ENCODE measurements at places on chromosomes 7 and 10.
A peak's percentile ranks its signal among the peaks of the same experiment; 100 is the strongest.

DNA sequence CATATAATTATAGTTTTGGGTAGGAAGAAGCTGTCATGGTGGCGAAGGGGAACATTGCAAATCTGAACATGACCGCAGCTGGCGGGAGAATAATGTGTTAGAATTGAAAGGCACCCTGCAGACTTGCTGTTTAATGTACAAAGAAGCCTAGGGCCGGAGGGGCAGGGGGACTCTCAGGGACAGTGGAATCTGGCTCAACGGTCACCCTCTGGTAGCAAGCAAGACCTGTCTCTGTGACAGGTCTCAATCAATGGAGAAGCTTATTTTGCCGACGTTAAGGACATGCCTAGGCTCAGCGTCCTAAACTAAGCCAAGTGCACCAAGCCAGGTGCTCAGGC, 177.3 kb downstream of the NSUN6 start:
- DNase-seq = peak; percentile 65

GRCh38 chr10:19518632-19519031, 297.6 kb upstream of the PLXDC2 start:
- no peak for DNase-seq

- peak; percentile 31 for DNase-seq
Observed at GRCh38 chr7:139972029-139972428, 90.7 kb downstream of the PARP12 start.

- no peak for DNase-seq
Observed at GRCh38 chr7:75621124-75621523, 117.6 kb downstream of the HIP1 start.

DNA sequence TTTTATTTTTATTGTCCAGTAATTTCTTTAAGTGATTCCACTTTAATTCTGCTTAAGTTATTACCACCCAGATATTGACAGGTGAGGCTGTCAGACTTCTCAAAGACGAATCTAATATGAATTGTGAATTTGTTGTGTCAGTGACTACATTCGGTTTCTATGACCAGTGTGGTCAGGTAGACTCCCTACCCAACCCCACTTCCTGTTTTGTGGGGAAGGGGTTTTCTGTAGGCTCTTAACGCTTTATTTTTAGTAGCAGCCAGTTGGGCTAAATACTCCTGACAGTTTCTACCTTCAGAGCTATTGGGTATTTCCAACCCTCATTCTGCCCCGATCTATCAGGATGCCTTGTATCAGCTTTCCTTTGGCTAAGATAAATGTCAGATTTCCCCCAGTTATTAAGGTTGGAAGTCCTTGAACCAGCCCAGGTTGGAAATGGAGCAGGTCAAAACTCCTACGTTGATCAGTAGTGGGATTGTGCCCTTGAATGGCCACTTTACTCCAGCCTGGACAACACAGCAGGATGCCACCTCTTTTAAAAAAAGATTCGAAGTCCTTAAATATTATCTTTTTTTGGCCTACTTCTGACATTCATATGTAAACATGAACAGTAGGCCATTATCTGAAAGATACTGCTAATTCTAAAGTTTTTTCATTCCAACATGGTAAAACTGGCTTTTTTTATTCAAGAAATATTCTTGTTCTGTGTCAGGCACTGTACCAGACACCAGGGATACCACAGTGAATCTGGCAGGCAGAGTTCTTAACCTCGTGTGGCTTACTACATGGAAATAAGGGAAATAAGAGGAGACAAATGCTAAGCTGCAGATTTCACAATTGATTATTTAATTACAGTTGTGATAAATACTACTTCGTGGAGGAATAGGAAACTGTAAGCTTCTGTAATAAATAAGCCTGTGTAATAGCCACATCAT, 133.3 kb upstream of the SAMD8 start:
- no peak for DNase-seq

DNA sequence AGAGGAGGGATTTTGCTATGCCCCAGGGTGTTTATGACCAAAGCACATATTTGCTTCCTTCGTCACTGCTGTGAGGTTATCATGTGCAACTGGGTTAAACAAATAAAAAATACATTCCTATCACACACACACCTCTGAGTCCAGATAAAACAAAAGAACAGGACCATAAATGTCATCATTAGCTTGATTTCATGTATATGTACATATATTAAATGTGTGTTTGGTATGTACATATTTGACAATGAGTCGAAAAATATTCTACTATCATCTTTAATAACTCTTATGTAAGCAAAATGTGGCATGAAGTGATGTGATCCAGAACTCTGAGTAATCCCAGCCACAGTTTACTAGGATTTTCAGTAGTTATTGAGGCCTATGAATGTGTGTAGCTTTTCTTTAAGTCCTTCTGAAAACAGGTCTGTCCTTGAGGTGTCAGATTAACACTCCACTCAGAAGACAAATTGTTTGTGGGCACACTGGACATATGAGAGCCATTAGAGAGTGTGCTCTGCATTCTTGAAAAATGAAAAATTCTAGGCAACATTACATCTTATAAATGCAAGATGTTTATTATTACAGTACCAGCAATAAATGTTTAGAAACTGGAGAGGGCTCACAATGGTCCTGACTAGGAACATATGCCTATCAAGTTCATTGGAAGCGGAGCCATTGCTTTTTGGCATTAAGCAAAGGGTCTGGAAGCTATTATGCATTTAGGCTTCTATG, 335.1 kb upstream of the SEMA3A start:
- no peak for DNase-seq

DNA sequence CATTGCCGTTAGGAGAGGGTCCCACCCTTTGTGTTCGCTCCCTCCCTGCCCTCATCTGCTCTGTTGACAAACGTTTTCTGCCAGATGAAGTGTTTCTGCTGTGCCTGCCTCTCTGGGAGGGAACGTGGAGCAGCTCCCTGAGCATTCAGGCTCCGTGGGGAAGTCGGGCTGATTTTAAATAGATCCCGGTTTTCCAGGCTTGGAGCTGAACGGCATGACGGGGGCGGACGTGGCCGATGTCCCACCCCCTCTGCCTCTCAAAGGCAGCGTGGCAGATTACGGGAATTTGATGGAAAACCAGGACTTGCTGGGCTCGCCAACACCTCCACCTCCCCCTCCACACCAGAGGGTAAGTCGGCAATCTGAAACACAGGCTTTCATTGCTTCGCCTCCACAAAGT, 101.9 kb upstream of the NPS start:
- DNase-seq = no peak

- DNase-seq = no peak
Observed at GRCh38 chr10:88890681-88891381, 10.8 kb downstream of the STAMBPL1 start.

DNA sequence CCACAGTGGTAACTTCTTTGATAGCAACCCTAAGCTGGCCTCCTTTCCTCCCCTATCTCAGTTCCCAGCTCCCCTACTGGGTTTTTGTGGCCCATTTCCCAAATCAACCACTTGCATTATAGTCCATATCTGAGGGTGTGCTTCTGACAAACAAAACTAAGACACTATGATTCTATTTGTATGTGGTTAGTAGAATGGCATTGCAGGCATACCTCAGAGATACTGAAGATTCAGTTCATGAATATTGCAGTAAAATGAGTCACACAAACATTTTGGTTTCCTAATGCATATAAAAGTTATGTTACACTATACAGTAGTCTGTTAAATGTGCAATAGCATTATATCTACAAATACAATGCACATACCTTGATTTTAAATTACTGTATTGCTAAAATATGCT, 15.4 kb upstream of the TMEM243 start:
- DNase-seq = no peak

DNA sequence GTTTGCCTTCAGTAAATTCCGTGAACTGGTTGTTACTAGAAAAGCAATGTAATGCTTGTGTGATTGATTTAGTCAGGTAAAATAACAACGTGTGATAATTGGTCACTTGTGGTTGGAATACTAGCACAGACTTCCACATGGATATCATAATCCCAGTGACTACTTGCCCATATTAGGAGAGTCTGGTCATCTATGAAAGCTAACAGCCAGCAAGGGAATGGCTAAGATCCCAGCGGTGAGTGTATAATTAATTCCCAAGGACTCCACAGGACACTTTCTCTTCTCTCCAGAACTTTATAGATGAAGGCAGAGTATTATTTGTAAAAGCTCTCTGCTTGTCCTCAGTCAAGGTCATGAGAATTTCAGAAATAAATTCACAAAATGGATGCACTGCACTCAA, 662.6 kb upstream of the TEX47 start:
- no peak for DNase-seq

GRCh38 chr10:514137-514671, 175.3 kb downstream of the DIP2C start:
- peak; percentile 88 for DNase-seq

DNA sequence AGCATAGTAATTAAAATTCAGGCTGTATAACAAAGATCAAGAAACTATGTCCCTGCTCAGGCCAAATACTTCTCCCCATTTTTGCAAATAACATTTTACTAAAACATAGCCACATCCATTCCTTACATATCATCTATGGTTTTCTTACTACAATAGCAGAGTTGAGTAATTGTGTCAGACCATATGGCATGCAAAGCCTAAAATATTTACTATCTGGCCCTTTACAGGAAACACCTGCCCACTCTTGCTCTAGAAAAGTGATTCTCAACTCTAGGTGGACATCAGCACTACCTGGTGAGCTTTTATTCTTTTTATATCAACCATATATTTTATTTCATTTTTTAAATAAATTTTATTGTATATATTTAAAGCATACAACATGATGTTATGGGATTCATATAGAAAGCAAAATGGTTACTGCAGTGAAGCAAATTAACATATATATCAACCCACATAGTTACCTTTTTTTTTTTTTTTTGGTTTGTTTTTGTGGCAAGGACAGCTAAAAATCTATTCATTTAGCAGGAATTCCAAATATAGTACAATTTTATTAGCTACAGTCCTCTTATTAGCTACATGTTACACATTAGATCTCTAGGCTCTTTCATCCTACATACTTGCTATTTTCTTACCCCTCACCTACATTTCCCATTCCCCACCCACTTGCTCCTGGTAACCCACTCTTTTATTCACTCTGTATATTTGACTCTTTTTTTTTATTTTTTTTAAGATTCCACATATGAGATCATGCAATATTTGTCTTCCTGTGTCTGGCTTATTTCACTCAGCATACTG, 19.6 kb downstream of the ABI1 start:
- DNase-seq = no peak

DNA sequence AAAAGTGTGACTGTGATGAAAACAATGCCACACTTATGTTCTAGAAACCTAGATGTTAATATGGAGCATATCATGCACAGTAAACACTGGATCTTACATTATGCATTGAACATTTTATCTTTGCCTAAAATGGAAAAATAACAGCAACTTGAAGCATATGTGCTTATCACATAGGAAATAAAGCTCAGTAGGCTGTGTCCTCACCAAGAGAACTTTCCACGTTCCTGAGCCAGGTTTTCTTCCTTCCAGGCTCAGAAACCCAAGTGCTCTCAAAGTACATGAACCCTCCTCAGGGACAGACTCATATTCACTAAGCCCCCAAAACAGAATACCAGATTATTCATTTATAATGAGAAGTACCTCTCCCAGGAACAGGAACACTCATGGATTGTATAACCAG, 79.4 kb upstream of the PRKAR2B start:
- no peak for DNase-seq

- DNase-seq = no peak
Observed at GRCh38 chr10:110214371-110214826, 7.0 kb downstream of the MXI1 start.

GRCh38 chr10:88291289-88292184, 291.6 kb downstream of the RNLS start:
- no peak for DNase-seq

GRCh38 chr10:87626422-87626892, 33.2 kb upstream of the PAPSS2 start:
- DNase-seq = no peak

DNA sequence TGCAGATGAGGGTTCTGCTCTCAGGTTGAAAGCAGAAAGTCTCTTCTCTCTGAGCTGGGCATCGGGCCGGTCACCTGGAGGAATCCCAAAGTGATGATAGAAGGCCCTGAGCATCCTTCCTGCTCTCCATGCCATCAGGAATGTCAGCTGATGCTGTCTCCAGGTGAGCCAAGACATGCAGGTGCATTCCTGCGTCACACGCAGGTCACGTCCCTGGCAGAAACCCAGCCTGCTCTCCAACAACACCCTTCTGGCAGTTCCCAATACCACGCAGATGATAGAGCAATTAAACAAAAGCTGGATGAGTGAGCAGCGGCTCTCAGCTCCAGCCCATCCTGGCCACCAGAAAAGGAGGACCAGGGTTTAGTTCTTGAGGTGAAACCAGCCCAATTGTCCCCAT, 6.9 kb upstream of the WIPI2 start:
- no peak for DNase-seq

DNA sequence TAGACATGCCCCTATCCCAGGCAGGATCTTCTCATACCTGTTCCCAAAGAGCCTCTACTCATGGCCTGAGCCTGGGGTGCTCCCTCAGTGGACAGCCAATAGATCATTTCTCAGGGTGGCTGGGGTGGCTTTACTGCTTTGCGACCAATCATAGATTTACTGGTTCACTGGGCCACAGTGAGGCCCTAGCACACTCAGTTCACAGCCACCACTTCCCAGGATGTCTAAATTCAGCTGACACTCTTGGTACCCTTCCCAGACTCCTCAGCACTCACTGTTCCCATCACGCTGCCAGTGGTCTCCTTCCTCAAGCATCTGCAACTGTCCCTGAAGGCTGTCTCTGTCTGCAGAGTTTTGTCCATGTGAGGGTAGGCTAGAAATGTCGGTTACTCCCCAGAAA, 50.6 kb downstream of the ARHGAP22 start:
- no peak for DNase-seq

GRCh38 chr7:50801907-50802306, 19.2 kb upstream of the GRB10 start:
- DNase-seq = no peak

- no peak for DNase-seq
Observed at GRCh38 chr7:44390701-44391100, 65.3 kb upstream of the CAMK2B start.

GRCh38 chr10:98267894-98268693, at the start of gene LOXL4:
Gene LOXL4 (minus strand): TSS chr10:98268194. CDS start chr10:98263019, 5,175 bp downstream.
- DNase-seq = peak; percentile 12

GRCh38 chr7:151079199-151079910, 1.3 kb downstream of the FASTK start:
- no peak for DNase-seq

DNA sequence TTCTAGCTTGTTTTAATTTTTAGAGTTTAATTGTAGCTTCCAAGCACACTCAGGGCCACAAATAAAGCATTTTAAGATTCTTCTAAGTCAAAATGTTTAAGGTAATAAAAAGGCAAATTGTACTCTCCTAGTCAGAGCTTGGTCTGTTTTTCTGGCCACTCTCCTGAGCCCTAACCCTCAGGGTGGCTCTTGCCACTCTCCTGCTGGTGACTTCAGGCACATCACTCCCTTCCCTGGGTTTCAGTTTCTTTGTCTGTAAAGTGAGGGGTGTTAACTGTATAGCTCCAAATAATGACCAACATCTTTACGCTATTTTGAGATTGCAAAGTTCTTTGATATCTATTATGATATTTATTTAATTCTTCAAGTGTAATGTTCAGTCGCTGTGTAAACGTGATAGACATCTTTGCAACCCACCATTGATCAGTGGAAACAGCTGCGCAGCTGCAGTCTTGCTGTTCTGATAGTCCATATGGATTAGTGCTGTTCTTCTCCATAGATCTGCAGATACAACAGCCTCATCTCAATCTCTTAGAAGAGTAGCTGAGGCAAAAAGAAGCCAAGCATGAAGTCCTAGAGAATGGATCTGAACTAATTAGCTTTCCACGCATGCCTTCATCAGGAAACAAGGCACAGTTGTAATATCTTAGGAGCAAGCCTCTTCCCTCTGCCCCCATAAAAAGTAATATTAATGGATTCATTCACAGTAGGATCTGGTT, 189.9 kb downstream of the PLPP4 start:
- no peak for DNase-seq

All from NCI-H2081 (cell line).